Caco-2 (cell line): ENCODE measurements at places on chromosomes 12 and 14. TPM values are rescaled to one million over a fixed set of nuclear protein-coding genes. Genes with fewer than 3 reads are reported as not detected.

GRCh38 chr12:125068391-125068790, 3.2 kb downstream of the AACS start:
- no peak for DNase-seq

Gene C12orf60
- 1.8 and 2.8 TPM in 2 replicates for total RNA-seq

GRCh38 chr12:50021031-50021430, 4.3 kb downstream of the RACGAP1 start:
- no peak for DNase-seq

DNA sequence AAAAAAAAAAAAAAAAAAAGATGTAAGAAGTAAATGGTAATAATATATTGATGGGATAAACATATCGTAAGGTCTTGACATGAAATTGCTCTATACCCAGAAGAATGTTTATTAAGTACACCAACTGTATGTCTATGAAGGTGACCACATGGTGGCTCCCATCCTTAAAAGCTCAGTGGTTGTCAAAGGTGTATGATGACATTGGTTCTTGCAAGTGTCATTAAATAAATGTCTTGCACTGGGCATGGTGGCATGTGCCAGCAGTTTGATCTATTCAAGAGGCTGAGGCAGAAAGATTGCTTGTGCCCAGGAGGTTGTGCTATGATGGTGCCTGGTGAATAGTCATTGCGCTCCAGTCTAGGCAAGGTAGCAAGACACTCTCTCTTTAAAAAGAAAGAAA, 10.4 kb downstream of the CCT2 start:
- DNase-seq, result no peak

DNA sequence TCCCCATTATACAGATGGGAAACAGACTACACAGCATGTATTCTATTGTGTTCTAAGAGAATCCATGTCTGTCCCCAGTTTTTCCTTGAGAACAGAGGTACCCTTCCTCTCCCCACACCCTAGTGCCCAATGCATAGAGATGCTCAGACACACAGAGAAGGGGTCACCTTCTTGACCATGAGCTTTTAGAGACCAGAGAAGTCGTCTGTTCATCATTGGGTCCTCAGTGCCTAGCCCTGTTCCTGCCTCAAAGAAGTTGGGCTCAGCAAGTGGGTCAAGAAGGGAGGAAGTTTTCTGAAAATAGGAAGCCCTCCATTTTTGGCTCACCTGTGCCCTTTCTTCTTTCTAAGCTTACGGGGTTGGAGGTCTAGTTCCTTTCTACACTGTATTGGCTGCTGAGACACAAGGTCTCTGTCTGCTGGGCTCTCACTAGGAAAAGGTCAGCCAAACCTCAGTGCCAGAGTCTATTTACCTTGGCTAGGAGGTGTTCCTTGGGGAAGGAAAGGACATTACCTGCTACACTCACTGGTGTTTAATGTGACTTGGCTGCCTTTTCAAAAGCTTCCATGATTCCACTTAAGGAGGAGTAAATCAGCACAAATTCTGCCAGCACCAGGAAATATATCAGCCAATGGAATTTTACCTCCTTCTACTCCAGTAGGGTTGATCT, 198.5 kb upstream of the PWP1 start:
- DNase-seq, result no peak

Gene DBX2
- total RNA-seq, result not detected in 2 replicates

- DNase-seq, result no peak
Measured at GRCh38 chr12:40216516-40217288, 8.1 kb upstream of the LRRK2 start.

DNA sequence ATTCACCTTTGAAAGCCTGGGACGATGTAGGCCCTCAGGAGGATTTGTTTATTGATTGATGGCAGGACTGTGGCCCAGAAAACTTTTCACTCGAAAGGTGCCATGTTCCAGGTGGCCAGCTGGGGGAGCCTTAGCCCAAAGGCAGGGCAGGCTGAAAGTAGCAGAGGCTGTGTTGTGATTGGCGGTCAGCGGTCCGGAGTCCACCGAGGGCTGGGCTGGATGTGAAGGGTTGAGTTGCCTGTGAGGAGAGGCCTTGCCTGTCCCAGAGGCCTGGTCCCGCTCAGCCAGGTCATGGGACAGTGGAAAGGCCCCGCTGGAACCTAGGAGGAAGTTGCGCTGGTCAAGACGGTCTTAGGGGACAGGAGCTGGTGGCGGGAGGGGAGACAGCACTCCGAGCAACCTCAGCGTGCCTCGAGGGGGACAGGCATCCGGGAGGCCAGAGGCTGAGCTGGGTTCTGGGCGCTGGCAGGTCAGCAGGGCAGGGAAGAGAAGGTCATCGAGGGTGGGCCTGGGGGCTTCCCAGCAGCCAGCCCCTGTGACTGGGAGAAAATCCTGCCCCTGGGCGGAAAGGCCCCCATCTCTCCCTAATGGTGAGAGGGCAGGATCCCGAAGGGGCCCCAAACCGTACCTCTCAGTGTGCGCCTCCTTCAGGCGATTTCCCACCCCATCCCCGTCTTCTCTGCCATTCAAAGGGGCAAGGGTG, 26.3 kb downstream of the CMA1 start:
- DNase-seq, result peak; percentile 79
